ENCODE measurements at places on chromosomes 13 and 19.
A peak's percentile ranks its signal among the peaks of the same experiment; 100 is the strongest.

- no peak for DNase-seq
Measured at GRCh38 chr19:5017235-5017634, 48.3 kb downstream of the KDM4B start.

DNA sequence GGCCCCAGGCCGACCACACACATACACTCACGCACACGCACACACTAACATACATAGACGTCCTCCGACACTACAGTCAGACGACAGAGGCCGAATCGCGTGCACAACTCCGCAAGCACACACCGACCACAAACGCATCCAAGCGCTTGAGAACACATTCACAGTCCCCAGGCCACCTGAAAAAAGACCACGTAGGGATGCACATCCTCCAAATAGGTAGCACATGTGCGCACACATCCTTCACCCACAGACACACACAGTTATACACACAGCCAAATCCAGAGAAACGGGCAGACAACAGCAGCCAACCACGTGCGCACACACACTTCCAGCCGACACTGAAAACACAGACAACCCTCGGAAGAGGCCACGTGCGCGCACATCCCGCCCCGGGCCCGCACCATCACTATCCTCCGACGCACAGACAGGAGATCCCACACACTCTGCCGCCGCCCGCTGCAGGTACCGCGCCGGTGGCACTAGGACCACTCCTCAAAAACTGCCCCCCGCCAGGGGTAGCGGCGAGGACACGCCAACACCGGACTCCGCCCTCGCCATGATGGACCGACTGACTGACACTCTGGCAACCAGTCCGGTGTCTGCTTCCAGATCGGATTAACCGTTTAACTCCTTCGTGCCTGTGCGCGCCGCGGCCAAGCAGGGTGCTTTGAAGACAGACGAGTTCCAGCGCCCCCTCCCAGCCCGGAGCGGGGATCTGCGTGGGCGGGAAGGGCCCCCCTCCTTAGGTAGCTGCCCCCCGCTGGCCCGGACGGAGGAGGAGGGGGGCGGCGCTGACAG, 493 bp upstream of the PDE4A start:
- DNase-seq = peak; percentile 74

DNA sequence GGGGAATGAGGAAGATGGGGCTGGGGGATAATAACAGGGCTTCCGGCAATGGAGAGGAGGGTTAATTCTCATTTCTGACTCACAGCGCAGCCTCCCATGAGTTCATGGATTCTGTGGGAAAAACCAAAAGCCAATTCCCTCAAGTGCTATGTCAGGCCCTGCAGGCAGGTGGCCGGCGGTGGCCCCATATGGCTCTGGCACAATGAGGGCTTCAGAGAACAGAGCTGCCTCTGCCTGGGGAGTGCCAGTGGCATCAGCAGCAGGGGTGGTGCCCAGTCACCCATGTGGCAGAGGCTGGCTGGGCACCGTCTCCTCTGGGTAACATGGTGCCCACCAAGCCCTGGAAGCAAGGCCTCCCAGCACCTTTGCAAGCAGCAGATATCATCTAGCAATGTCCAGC, 69.1 kb downstream of the ALOX5AP start:
- no peak for DNase-seq

DNA sequence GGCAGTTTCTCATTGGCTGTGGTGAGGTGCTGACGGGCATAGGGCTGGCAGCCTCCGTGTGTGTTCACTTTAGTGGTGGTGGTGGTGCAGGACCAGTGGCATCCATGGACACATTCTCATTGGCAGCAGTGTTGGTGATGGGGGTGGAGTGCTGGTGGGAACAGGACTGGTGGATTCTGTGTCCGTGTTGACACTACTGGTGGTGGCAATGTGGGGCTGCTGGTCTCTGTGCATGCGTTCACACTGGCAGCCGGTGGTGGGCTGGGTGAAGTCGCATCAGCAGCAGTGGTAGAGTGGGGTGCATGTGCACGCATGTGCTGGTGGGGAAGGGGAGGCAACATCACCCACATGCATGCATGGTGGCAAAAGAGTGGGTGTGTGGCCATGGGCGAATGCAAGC, 1471.4 kb upstream of the PCDH20 start:
- DNase-seq = peak; percentile 15

DNA sequence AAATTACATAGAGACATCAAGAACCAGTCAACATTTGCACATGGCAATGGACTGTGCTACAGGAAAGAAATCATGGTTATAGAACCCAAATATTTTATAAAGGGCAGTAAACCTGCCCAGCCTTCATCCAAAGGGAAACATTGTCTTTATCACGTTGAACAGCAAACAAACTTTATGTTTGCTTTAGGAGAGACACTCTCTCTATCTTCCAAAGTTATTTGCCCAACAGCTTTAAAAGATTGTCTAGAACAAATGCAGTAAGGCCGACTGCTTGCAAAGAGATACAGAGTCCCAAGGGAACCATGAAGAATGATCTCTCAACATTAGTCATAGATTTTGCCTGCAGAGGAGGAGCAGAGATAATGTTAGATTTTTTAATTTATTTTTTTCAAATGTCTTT, 1323.5 kb upstream of the SLC10A2 start:
- no peak for DNase-seq

GRCh38 chr19:374886-375235, 30.3 kb upstream of the MIER2 start:
- DNase-seq = no peak

- DNase-seq = no peak
Measured at GRCh38 chr13:45995245-45995644, 57.3 kb downstream of the ZC3H13 start.

- DNase-seq = no peak
Measured at GRCh38 chr13:51342706-51343105, 3.2 kb downstream of the SERPINE3 start.

- DNase-seq = no peak
Measured at GRCh38 chr13:21719463-21719862, 48.6 kb downstream of the FGF9 start.

GRCh38 chr13:113905942-113906341, 42.1 kb upstream of the GAS6 start:
- DNase-seq = no peak

- no peak for DNase-seq
Measured at GRCh38 chr19:48815870-48816501, 5.2 kb upstream of the BCAT2 start.

GRCh38 chr13:112106478-112107141, 39.7 kb downstream of the SOX1 start:
- DNase-seq = no peak

GRCh38 chr13:32887617-32888016, 128.6 kb upstream of the KL start:
- no peak for DNase-seq

DNA sequence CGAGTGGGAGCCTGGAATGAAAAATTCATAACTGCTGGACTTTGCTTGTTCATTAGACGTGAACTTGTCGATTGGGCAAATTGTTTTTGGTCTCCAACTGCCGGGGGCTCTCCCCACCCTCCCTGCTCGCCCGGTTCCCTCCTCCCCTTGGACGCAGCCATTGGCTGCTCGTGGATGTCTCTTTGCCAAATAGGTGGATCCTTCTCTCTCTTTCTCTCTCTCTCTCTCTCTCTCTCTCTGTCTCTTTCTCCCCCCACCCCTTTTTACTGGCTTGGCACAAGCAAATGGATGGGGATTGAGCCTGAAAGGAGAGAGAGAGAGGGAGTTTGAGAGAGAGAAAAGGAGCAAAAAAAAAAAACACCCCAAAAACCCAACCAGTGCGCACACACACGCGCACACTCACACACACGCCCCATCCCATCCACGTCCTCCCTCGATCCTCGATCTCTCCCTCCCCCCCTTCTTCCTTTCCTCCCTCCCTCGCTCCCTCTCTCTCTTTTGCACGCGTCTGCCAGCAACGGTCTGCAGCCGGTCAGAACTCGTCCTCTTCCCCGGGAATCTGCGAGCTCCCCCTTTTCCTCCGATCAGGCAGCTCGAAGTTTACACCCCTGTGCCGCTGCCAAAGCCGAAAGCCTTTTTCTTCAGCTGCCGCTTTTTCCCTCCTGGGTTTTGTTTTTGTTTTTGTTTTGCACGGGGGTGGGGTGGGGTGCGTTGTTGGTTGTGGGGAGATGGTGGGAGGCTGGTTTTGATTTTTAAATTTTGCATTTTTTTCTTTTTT, 27.8 kb downstream of the NFIX start:
- no peak for DNase-seq

GRCh38 chr19:48110350-48110966, at the start of gene PLA2G4C:
Gene PLA2G4C, minus strand, starts transcription at chr19:48110817. Its CDS starts 4,288 bp downstream, at chr19:48106529.
- peak; percentile 82 for DNase-seq

DNA sequence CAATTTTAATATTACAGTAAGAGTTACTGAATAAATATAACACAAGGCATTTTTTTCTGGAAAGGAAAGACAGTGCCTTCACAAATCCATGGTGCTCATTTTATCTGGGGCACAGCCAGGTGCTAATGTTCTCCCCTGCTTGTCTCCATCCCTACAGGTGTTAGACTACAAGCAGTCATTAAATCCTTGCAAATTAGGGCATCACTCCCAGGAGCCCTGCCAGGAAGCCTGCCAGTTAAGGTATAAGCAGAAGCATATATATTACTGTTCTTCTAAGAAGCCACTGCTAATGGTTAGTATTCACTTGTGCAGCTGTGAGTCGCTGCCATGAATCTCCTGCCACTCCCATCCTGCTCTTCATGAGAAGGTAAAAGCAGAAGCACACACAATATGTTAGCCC, 149.7 kb downstream of the OXGR1 start:
- no peak for DNase-seq

GRCh38 chr19:16645140-16645539, 14.8 kb downstream of the SMIM7 start:
- DNase-seq = no peak

DNA sequence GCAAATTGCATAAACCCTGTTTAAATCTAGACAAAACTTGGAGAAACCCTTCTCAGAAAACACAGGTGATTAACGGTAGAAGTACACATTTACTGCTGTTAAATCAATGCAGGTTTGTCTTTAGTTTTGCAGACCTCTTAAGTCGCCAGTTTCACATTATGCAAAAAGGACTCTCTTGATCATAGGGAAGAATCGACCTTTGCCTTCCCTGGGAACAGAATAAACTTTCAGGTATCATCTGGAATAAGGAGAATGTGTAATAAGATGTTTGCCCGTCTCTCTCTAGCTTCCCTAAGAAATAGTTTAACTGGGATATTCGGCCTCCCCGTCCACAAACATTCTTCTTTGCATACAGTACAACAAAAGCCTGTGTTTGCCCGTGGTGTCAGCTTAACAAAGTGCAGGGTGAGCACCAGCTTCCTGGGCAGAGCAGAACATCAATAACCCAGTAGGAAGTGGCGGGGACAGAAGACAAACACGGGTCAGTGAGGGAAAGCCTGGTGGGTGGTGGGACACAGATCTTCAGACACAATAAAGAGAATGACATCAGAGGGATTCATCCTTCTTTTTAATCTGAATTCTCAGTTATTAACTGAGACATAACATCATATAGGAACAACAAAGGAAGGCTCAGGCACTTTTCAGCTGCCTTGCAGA, 1077.7 kb upstream of the SLC10A2 start:
- DNase-seq = no peak

DNA sequence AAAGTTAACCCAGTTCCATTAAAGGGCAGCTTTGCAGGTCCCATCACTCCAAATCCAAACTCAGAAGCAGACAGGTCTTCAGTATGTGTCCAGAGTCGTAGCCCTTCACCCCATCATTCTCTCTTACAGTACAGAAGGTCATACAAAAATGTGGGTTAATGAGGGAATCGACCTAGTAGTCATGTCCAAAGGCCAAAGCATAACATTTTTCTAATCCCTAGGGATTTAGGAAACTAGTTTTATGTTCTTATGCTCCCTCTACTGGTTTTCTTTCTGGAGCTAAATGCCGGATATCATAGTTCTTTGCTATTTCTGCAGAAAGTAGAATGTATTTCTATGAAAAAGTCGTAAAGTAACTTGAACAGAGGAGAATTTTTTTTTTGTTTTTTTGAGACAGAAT, 72.2 kb downstream of the DHRS12 start:
- DNase-seq = no peak

DNA sequence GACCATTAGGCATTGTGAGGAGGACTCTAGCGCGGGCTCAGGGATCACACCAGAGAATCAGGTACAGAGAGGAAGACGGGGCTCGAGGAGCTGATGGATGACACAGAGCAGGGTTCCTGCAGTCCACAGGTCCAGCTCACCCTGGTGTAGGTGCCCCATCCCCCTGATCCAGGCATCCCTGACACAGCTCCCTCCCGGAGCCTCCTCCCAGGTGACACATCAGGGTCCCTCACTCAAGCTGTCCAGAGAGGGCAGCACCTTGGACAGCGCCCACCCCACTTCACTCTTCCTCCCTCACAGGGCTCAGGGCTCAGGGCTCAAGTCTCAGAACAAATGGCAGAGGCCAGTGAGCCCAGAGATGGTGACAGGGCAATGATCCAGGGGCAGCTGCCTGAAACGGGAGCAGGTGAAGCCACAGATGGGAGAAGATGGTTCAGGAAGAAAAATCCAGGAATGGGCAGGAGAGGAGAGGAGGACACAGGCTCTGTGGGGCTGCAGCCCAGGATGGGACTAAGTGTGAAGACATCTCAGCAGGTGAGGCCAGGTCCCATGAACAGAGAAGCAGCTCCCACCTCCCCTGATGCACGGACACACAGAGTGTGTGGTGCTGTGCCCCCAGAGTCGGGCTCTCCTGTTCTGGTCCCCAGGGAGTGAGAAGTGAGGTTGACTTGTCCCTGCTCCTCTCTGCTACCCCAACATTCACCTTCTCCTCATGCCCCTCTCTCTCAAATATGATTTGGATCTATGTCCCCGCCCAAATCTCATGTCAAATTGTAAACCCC, 2.8 kb upstream of the CEACAM5 start:
- DNase-seq = no peak

DNA sequence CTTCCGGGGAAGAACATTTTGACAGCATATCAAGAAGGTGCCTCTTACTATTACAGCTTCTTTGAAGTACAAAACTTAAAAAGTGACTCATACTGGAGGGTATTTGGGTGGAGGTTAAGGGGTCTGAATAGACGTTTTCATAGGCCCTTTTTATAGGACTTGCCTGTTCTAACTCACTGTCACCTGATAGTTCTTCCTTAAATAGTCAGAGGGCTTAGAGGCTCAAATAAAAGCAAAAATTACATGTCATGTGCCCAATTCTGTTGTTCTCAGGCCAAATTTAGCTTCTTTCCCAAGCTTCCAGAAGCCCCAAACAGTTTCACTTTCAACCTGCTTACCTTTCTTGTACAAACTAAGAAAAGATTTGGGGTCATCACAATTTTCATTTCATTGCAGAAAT, 16.1 kb upstream of the SLC46A3 start:
- DNase-seq = no peak

GRCh38 chr13:32748305-32748704, 162.1 kb downstream of the PDS5B start:
- DNase-seq = no peak

DNA sequence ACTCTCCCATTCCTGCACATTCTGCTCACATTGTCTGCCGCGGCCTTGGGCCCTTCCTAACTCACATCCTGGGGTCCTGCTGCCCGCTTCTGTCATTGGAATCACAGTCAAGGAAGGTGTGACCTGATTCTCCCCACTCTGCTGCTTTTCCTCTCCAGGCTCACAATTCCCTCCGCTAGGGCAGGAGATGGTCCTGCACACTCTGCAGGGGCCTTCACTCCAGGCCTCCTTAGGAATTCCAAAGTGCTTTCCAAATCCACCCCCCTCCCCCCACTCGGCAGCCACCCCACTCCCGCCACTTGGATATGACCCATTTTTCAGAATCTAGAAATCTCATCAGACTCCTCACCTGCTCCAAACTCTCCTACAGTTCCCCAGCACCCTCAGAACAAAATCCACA, 3.1 kb upstream of the SLC5A5 start:
- DNase-seq = no peak

GRCh38 chr19:5963855-5964254, 14.1 kb downstream of the RANBP3 start:
- no peak for DNase-seq

Measured in CD4-positive, alpha-beta T cell treated with Interleukin-15 for 1 hour (primary cell).